ENCODE measurements at places on chromosomes 2 and 18.

- DNase-seq, result no peak
Observed at GRCh38 chr18:12304351-12305210, 3.5 kb upstream of the TUBB6 start.

DNA sequence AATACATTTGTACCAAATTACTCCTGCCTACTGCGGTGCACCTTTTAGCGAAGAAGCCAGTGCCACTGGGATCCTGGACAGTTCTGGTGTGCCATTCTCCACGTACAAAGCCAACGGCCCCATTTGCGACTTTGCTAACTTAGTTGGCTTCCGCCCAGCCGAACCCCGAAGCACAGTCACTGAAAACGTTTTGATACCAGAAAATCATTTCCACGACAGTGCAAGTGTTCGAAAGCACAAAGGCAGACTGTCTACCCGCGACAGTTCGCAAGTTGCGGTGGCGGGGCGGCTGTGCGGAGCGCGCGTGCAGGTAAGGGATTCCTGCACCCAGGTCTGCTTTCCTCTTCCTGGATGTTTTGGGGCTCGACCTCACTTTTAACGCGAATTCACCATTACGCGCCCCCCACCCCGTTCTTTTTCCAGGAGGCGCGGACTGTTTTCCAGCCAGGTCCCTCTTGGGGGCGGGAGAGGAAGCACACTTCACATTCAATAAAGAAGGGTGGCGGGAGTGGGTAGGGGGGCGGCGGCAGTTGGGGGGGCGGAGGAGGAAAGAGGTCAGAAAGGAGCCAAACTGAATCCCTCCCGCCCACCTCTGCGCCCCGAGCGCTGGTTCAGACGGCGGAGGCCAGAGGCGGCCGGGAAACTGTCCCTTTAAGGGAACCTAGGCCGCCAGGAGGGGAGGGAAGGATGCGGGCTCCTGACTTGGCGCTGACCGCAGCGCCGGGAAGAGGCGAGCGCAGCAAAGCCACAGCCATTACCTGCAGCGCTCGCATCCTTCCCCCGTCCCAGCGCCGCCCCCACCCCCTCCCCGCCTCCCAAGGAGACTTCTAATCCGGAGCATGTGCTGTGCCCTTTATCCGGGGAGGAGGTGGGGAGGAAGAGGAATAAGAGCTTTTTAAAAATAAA is 107.4 kb upstream of the KCTD1 start:
- no peak for DNase-seq

GRCh38 chr2:240441326-240441992 is 6.0 kb downstream of the GPC1 start:
- DNase-seq, result no peak

DNA sequence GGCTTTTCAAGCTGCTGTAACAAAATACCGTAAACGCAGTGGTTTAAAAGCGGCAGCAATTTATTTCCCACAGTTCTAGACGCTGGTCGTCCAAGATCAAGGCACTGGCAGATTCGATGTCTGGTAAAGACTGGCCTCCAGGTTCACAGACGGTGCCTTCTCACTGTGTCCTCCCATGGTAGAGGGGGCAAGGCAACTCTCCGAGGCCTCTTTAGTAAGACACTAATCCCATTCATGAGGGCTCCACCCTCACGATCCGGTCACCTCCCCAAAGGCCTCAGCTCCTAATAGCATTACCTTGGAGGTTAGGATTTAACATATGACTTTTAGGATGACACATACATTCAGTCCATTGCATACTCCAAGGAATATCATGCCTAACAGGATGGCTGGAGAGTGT is 117.2 kb downstream of the SH3RF3 start:
- no peak for DNase-seq

DNA sequence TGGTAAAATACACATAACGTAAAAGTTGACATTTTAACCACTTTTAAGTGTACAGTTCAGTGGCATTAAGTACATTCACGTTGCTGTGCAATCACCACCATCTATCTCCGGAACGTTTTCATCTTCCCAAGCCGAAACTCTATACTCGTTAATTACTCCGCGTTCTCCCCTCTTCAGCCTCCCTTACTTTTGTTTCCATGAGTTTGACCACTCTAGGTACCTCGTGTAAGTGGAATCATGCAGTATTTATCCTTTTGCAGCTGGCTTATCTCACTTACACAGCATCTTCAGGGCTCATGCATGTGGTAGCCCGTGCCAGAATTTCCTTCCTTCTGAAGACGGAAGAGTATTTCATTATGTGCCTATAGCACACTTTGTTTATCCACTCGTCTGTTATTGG is 225.2 kb downstream of the SLC4A3 start:
- DNase-seq, result no peak

- DNase-seq, result no peak
Observed at GRCh38 chr2:20115902-20116301, 64.5 kb upstream of the LAPTM4A start.

- no peak for DNase-seq
Observed at GRCh38 chr18:42734520-42734919, 381.0 kb downstream of the RIT2 start.

DNA sequence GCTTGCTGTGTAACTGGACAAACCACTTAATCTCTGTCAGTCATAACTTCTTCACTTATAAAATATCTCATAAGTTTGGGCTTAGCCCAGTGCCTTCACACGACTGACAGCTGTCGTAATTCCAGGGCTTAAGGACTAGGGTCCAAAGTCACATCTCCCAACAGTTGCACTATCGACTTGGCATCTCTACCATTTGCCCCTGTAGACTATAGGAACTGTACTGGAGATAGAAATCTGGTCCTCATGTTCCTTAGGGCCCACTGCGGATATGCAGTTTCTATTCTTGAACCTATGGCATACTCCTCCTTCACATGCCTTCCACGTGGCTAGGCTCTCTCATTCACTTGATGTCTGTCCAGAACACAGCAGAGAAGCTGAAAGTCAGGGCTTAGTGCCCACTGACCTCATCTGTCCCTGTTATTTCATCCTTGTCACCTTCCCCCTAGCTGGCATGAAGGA is 2.7 kb downstream of the ABHD1 start:
- DNase-seq, result no peak

GRCh38 chr18:45328811-45329210 is 286.5 kb upstream of the SLC14A2 start:
- DNase-seq, result no peak

DNA sequence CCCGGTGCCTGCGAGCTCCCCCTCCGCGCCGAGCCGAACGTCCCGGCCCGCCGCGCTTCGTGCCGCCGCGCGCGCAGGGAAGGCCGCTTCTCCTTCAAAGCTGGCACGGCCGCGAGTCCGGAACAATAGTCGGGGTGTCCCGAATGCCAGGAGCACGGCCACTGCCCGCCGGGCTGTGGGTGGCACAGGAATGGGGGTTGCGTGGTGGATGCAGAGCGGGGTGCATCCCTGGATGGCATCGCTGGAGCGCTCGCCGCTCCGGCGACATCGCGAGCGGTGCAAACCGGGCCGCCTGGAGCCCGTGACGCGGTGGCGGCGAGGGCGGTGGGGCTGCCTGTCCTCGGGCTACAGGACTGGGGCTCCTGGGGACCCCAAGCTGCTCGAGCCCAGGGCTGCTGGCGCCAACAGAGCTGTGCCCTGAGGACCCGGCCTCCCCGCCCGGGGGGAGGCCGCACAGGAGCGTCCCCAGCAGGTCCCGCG is 1.1 kb upstream of the SATB2 start:
- DNase-seq, result no peak

DNA sequence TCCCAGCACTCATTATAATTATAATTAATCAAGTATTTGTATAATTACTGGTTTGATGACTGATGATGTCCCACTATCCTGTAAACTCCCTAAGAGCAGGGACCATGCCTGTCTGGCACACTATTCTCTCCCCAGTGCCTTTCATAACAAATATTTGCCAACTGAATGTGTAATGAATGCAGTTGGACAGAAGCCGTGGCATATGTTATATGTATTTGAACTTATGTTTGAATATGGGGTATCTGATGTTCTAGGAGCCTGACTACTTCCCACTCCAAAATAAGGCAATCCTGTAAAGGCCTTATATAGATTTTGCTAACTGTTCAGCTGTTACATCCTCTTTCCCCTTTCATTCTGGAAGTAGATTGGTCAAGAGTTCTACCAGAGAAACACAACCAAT is 19.7 kb downstream of the OSBPL6 start:
- no peak for DNase-seq

GRCh38 chr18:46624127-46624526 is 32.9 kb downstream of the LOXHD1 start:
- DNase-seq, result no peak

DNA sequence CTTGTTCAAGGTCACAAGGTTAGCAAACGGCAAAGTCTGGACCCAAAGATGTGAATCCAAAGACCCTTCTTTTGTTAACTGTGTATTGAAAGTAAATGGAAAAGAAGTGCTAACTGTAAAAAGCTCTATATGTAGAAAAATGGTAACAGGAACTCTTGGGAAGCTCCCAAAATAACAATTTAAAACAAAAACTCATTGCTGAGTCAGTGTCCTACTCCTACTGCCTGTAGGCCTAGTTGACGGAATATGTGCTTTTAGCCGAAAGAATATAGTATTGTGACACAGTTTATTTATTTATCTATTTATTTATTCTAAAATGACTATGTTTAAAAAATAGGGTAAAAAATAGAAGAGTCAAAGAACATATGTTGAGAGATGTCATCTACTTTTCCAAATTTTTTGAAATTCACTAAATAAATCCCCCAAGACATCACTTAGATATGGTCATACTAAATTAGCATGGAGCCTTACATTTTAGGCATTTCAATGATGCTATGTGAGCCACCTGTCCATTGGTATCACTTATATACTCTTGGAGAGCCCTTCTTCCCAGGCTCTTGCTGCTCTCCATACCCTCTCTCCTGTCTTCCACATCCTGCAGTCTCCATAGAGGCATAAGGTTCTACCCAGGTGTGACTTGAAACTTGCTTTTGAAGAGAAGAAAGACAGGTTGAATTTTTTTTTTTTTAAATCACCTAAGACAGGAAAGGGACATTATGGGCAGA is 13.7 kb downstream of the COL5A2 start:
- no peak for DNase-seq

DNA sequence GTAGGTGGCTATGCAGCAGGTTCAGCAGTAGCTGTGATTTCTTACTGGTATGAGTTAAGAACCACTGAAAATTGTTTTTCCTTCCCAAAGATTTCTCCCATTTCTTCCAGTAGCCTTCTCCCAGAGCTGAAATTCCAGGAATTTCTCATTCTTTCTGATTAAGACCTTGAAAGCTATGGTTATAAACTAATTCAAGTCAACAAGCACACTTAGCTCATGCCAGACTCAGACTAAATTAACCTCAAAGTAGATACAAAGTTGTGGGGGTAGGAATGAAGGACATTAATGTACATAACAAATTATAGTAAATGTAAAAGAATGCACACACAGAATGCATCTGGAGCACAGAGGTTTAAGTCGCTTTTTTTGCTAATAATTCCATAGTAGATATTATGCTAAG is 103.6 kb upstream of the SOX11 start:
- DNase-seq, result no peak

DNA sequence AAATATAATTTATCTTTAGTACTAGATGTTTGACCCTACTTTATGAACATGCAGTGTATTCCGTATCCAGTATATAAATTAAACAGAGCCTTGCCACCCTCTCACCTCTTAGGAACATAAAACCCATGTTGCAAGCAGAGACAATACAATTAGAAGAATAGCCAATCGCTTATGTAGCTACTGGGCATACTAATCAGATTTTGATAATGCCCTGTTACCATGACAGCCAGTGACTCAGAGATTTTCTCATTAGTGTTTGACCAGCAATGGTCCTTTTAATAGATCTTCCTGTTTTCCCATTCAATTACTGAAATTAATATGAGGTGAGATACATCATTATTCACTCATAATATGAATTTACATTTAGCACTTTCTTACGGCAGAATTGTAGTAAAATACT is 547.3 kb upstream of the VWC2L start:
- no peak for DNase-seq

- no peak for DNase-seq
Observed at GRCh38 chr18:47680488-47680887, 250.0 kb downstream of the SMAD2 start.

- no peak for DNase-seq
Observed at GRCh38 chr2:231711677-231712450, 3.5 kb downstream of the PTMA start.

DNA sequence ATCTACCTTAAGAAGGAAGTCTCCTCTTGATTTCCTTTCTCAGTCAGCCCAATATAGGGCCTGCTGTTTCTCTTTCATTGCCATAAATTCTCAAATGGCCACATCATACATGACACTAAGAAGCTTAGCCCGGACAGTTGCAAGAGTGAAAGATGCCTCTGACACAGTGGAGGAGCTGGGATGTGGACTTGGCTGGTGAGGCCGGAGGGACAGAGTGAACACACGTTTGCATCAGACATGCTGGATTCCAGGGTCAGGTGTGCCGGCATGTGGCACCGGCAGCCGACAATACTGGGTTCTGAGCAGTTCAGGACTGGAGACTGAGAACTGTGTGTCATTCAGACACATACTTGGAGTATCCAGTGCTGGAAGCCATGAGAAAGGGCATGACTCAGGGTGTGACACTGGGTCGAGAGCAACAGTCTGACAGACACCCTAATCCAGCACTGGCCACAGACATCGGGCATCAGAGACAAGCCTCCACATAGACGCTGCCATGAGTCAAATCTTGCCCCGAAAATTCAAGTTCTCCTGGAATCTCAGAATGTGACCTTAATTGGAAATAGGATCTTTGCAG is 31.4 kb downstream of the TIMM21 start:
- no peak for DNase-seq

- no peak for DNase-seq
Observed at GRCh38 chr2:148593421-148593820, 51.1 kb upstream of the EPC2 start.

GRCh38 chr2:228545041-228545747 is 363.7 kb upstream of the SPHKAP start:
- no peak for DNase-seq

DNA sequence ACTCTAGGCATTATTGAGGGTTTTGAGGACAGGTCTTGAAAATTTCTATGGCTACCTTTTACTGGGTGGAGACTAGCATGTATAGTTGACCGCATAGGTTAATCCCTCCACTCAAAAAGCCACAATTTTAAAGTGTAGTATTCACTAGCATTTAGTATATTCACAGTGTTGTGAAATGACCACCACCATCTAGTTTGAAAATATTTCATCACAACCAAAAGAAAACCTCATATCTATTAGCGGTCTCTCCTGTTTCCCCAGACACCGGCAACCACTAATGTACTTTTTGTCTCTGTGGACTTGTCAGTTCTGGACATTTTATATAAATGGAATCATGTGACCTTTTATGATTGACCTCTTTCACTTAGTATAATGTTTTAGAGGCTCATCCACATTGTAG is 53.9 kb downstream of the MSH2 start:
- no peak for DNase-seq

DNA sequence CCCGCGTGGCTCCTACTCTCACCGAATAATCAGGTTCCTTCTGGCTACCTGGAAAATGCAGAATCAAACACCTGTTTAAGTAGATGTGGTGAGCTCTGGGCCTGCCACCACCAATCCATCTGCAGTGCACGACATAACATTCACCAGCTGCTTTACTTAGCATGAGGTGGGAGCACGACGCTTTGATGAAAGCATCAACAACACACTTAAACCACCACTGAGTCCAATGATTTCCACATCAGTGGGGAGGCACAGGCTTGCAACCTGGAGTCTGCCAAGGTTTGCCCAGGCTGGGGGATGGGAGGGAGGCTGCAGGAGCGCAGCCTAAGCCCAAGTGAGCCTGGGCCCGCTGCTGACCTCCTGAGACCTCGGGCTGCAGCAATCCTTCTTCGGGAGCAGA is 415.5 kb downstream of the MEIS1 start:
- DNase-seq, result no peak

Measured in stimulated activated CD4-positive, alpha-beta T cell treated with anti-CD3 and anti-CD28 coated beads, Interleukin-15, amount 100 ng/mL, for 1 hour (primary cell).